ENCODE measurements at places on chromosomes 7 and 10.

DNA sequence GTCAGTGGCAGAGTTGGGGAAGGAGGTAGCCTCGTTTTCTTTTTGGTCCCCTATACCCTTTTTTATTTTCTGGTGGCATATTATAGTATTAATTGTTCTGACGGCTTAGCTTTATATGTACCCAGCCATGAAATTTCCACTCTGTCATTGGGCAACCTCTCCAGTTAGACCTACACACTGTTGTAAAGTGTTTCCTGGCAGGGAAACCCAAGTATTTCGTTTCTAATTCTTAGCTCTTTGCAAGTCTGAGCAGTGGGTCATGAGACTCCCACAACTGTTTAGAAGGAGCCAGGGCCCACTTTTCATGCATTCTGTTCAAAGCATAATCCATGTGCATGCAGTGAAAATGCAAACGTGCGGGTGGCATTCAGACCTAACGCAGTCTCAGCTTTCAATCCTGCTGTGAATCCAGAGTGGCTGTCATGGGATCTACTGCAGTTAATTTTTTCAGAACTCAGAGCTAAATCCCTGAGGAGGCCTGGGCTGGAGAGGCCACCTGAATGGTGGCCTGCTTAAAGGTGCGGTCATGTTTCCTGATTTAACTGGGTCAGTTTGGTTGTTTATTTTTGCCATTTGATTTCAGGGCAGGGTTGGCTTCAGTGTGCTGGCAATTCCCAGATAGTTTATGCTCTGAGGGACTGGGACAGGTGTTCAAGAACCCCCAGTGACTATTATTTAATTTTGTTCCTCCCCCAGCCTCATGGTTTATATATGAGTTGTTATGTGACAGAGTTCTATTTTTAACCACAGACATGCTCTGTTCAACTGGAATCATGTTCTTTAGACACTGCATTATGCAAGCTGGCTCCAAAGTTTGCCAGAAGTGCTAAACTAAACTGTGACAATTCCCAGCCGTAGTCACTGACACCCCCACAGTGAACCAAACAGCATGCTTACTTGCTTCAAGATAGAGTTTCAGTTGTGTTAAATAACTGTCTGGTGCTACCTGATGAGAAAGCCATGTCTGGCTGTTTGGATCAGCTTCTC, 27.4 kb upstream of the SYPL1 start:
- no peak for DNase-seq

DNA sequence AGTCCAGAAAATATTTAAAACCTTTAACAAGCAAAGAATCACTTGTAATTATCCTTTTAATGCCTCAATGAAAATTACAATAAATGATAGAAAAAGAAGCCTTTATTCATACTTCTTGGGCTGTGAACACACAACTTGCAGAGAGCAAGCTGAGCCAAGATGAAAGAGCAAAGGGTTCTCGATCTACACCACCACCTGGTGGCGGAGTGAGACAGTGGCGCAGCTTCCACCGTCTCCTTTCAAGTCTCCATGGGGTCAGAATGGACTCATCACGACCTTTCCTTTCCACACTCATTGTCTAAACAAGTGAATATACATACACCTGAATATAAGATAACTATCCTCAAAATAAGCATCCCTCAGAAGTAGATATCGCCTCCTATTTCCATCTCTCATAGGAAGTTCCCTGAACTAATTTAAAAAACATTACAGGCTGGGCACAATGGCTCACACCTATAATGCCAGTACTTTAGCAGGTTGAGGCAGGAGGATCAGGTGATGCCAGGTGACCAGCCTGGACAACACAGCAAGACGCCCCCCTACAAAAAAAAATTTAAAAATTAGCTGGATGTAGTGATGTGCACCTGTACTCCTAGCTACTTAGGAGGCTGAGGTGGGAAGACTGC, 40.7 kb downstream of the ATE1 start:
- no peak for DNase-seq

GRCh38 chr7:114533131-114533530, 118.5 kb downstream of the FOXP2 start:
- no peak for DNase-seq

DNA sequence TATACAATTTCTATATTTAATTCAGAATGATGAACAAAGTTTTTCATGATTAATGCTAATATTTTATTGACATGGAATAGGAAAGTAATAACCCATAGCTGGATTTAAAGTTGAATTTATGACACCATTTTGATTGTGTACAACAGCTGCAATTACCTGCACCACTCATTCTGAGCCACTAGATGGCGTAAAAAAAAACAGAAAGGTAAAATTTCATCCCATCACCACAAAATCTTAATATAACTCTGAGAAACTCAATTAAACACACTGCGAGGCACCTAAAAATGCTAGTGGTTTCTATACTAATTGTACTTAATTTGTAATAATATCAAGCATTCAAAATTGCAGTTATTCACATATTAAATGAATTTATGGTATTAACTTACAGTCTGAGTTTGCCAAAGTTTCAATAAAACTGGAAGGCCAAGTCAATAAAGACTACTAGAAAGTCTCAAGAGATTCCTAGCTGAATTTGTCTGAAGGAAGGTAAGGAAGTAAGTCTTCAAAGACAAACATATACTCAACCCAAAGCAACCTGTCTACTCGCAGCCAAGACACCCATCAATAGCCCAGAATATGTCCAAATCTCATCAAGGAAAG, 182.5 kb downstream of the SKAP2 start:
- DNase-seq = no peak

DNA sequence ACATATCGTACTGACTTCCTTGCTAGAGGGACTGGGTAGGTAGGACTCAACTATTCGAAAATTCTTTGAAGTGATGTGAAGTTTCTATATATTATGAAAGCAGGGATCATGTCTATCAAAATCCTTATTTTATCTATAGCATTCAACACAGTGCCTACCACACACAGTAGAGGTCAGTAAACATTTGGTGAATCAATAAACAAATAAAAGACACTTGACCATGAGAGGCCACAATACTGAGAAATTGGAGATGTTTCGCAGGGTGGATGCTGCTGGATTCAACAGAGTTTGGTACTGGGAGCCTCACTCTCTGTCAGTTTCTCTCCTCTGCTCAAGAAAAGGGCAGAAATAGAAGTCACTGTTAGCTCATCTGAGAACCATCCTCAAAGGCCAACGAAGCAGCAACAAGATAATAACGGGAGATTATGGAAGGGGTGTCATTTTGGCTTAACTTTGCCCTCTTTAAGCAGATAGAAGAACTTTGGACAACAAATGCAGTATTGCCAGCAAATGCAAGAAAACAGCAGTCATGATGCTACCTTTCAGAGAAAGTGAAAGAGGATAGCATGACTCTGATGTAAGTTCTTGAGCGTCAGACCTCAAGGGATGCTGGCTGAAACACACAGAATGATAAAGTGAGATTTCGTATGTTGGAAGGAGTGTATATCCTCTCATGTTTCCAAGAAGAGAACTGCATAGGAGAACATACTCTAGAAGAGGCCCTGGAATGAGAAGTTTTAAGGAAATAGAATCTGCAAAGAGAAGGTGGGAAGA, 107.6 kb downstream of the SEMA3E start:
- no peak for DNase-seq

DNA sequence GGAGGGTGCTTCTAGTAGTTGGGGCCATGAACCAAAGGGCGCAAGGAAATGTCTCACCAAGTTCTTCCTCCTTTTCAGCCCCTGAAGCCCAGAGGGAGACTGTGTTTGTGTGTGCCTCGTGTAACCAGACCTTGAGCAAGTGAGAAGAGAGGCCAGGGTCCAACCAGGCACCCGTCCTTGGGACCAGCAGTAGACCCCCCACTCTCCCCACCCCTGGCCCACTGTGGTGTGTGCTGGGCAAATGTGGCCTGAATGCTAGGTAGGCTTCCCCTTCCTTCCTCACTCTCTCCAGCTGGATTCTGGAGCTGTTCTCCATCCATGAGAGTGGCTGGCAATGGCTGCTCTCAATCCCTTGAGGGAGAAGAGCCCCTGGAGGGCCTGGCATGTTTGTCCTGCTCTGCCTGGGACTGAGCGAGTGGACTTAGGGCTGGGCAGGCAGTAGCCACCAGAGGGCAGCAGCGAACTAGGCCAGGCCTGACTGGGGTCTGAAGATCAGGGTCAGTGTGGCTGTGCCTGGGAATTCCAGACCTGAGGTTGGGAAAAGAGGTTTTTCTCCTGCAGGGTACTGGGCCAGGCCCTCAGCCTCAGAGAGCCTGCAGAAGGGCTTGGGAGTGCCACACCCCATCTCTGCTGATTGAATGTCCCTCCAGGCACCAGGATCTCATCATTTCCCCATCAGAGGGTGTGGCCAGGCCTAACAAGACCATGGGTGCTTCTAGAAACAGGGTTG, 12.5 kb downstream of the SFRP5 start:
- DNase-seq = peak; percentile 82

- no peak for DNase-seq
Measured at GRCh38 chr7:116924741-116925140, 28.6 kb upstream of the ST7 start.

DNA sequence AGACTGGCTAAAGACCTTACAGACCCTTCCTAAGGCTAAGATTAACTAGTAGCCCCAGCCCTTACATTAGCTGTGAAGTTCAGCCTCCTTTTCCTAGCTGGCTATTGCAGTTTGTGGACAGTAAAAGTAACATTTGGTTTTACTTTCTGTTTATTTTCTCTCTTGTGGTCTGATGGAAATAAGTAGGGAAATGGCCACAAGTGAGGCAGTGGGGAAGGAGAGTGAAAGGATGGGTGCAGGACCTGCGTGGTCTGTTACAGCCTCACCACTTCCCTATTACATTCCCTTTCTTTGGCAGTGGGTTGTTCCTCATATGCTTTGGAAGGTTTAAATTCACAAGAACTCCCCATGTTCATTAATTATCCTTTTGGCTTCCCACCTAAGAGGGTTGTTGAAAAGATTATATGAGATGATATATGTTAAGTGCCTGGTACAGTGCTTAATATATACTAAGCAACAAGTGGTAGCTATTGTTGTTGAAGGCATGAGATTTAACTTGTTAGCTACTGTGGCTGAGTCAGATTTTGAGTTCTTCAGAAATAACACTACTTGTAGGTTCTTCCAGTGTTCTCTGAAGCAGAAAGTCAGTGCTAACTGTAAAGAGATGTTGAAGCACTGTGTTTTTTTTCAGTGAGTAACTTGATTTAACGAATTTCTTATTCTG, 181.7 kb downstream of the ST7 start:
- no peak for DNase-seq

- DNase-seq = peak; percentile 83
Measured at GRCh38 chr7:151243408-151244195, 4.9 kb downstream of the SMARCD3 start.

GRCh38 chr10:130958003-130958402, 353.5 kb downstream of the TCERG1L start:
- DNase-seq = no peak

DNA sequence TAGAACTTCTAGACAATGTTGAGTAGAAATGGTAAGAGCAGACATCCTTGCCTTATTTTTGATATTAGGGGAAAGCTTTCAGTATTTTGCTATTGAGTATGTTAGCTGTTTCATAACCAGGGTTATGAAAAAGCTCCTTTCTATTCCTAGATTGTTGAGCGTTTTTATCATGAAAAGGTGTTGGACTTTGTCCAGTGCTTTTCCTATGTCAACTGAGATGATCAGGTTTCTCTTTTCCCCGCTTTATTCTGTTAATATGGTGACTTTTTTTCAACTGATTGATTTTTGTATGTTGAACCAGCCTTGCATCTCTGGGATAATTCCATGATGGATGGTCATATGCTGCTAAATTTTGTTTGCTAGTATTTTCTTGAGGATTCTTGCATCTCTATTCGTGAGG, 58.5 kb downstream of the LCOR start:
- DNase-seq = no peak

DNA sequence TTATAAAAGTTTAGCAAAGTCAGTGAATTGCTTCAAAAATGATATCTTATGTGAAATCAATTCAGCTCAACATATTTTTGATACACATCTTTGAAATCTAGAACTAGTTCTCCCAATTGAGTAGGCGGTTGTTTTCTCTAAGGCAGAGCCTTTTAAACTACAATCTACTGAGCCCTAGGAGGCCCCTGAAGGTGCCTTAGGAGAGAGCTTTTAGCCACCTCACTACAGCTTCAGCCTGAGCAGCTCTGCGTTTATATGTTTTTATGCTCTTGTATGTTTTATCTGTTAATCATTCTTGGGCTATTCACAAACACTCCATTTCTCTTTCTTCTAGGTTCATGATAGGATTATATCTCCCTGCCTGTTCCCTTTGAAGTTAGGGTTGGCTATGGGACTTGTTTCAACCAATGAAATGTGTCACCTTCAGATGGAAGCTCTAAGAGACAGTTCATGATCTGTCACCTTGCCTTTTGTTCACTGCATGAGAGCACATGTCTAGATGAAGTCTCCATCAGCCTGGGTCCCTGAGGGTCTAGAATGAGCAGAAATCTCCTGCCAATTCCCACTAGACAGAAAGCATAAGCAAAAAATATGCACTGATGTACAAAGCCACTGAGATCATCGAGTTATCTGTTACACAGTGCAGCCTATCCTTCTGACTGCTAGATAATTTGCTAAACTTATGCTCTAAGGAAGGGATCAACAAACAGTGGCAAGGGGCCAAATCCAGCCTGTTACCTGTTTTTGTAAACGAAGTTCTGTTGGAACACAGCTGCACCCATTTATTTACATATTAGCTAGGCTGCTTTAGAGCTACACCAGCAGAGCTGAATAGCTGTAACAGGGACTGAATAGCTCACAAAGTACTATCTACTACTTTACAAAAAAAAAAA, 128.5 kb upstream of the CDK1 start:
- no peak for DNase-seq

DNA sequence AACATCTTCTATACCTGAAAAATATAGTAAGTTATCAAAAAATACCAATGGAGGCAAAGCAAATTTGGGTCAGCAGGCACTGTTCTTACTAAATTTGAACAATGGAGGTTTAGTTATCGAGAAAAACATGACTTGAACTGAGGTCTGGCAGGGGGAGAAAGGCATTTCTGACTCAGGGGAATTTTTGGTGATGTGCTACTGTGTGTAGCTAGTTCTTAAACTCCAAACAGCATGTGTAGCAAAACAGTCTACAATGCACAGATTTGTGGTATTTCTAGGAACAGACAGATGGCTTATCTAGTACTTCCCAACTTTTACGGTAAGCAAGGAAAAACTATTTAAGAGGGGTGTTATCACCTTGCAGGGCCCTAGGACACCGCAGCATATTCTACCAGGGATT, 311.6 kb upstream of the LRRN3 start:
- DNase-seq = no peak

DNA sequence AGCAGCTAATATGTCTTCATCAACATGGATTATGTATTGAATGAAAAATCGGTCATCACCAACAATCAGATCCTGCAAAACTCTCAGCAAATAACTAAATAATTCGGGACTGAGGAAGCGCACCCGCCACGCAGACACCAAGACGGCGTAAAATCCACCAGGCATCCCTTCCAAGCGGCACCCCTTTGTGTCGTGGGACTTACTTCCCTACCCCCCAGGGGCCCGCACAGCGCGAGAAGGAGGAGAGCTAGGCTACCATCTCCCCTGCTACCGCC, 721 bp downstream of the ARL3 start:
- DNase-seq = peak; percentile 92

GRCh38 chr10:80356563-80356988, at the start of the genes DYDC1 and DYDC2:
Gene DYDC1 (minus strand): TSS chr10:80356755. CDS start chr10:80352601, 4,154 bp downstream.
Gene DYDC2 (plus strand): TSS chr10:80356781. CDS start chr10:80362444, 5,663 bp downstream.
- peak; percentile 82 for DNase-seq
